Ammon's horn (tissue), 1 donor: ENCODE measurements at places on chromosomes 2 and 18.

DNA sequence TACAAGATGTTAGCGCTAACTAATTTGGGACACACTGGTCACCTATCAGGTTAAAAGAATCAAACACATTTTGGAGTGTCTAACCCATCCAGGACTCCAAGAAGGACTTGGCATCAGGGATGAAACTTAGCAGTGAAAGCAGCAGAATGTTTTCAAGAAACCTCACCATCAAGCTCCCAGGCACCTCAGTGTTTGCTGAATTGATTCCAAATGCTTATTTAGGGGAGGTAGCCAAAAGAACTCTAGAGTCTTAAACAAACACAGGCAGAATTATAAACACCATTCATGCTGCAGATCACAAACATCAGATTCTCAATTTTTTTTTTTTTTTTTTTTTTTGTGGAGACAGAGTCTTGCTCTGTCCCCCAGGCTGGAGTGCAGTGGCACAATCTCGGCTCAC, 122.8 kb upstream of the UXS1 start:
- DNase-seq: no peak

GRCh38 chr2:127818241-127818640, 7.3 kb upstream of the WDR33 start:
- no peak for DNase-seq

DNA sequence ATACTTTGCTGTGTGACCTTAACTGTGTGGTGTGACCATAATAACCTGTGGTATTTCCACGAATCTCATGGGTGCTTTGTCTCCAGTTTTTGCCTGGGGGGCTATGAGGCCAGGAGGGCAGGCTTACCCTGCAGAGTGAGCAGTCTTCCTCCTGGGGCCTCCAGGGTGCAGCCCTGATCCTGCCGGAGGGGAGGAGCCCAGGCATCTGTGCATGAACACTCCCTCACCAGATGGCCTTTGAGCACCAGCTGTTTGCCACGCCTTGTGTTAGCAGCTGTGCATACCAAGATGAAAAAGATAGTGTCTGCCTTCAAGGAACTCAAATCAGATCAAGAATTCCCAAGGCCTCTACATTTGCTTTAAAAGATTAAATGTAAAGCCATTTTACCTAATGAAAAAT, 75.0 kb upstream of the RBM44 start:
- DNase-seq: no peak

- no peak for DNase-seq
These were observed 162.5 kb downstream of the GRB14 start for GRCh38 chr2:164458792-164459191.

DNA sequence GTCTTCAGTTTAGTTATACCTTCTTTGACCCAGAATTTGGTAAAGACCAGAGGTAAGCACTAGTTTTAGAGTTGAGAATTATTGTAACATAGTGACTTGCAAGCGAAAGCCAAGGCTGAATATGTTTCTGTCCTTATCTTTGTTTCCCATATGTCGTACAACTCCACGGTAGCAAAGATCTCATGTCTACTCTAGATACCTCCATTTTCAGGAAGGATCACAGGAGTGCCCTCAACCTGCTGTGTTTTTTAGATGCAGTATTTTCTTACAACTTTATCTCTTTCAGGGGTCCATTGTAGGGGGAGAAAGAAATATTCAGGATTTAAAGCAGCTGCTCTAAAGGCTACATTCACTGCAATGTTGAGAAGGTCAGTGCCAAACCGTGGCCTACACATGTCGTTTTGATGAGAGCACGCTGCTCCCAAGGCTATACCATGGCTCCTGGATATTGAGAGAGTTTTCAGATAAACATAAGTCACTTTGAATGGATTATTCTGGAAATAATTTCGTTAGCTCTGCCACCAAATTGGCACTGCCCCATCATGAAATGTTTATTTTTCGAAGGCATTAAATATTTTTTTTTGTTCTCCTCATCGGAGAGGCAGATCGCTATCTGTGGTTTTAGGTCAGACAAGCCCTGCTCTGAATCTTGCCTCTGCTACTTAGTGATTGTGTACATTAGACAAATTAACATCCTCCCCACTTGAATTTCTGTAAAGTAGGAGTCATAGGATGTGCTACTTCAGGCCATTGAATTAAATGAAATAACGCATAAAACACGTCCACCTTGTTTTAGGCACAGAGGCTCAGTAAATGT, 2.1 kb downstream of the RHBDD1 start:
- no peak for DNase-seq

- no peak for DNase-seq
These were observed 966 bp upstream of the OXER1 start for GRCh38 chr2:42764901-42765300.

DNA sequence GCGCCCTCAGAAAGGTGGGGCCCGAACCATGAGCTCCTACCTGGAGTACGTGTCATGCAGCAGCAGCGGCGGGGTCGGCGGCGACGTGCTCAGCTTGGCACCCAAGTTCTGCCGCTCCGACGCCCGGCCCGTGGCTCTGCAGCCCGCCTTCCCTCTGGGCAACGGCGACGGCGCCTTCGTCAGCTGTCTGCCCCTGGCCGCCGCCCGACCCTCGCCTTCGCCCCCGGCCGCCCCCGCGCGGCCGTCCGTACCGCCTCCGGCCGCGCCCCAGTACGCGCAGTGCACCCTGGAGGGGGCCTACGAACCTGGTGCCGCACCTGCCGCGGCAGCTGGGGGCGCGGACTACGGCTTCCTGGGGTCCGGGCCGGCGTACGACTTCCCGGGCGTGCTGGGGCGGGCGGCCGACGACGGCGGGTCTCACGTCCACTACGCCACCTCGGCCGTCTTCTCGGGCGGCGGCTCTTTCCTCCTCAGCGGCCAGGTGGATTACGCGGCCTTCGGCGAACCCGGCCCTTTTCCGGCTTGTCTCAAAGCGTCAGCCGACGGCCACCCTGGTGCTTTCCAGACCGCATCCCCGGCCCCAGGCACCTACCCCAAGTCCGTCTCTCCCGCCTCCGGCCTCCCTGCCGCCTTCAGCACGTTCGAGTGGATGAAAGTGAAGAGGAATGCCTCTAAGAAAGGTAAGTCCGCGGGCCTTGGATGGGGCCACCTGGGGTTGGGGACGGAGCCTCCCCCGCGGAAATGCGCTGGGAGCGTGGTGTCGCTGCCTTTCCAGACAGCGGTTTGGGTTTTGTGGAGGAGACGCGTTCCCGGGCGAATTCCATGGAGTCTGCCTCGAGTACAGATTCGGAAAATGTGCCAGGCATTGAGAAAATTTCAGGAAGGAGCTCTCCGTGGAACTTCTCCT, 559 bp downstream of the HOXD1 start:
- no peak for DNase-seq

GRCh38 chr18:13019301-13019700, 28.1 kb downstream of the CEP192 start:
- no peak for DNase-seq
